ENCODE measurements at places on chromosomes 5 and 9.

DNA sequence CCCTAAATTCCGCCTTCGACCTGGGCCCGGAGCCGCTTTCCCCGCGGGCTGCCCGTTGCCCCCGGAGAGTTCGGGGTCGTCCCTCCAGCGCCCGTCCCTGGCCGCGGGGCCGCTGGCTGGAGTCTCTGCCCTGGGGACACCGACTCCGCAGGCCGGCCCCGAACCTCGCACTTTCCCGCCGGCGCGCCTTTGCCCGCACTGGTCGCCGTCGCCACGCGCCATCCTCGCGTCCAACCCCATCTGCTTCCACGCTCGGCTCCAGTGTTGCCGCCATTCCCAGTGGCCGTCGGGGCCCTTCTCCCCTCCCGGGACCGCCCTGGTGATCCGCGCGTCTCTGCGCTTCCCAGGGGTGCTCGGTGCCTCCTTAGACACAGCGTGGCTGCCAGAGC is 11.0 kb downstream of the LHX3 start:
- no peak for DNase-seq

GRCh38 chr9:104073770-104074133 is 20.4 kb upstream of the SMC2 start:
- DNase-seq, result no peak

- DNase-seq, result no peak
Measured at GRCh38 chr9:132241483-132241839, 79.6 kb downstream of the NTNG2 start.

DNA sequence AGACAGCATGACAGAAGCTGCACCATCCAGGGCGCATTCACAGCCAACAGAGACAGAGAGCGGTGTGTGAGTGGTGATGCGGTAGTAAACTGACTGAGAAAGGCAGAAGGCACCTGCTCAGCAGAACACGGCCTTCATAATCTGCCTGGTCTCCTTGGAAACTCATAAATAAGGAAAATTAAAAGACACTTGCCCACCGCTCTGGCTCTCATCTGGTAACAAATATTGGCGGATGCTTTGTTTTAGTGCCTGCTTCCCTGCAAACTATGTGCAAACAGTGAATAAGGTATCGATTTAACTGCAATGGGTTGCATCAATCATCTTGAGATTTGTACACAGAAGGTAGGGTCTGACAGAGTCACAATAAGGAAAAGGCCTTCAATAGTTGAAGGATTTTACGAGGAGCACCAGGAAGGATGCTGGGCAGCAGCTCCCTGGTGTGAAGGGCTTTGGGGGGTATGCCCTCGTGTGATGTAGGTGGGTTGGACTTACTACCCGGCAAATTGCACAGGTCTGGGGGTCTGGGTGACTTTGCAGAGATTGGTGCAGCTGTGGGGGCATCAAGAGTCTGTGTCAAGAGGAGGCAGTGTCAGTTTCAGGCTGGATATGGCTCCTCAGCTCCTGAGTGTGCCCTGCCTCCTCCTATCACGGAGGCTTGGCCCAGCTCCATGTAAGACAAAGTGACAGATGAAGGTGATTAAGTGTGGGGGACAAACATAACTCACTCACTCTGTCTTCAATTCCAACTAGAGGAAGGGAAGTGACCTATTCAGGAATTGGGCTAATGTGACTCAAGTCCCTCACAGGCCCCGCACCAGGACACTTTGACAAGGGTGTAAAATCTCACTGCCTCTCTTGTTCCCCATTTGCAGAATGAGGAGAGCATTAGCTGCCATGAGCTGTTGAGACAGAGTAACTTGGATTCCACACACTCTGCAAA is 166.7 kb downstream of the ICE1 start:
- DNase-seq, result no peak

DNA sequence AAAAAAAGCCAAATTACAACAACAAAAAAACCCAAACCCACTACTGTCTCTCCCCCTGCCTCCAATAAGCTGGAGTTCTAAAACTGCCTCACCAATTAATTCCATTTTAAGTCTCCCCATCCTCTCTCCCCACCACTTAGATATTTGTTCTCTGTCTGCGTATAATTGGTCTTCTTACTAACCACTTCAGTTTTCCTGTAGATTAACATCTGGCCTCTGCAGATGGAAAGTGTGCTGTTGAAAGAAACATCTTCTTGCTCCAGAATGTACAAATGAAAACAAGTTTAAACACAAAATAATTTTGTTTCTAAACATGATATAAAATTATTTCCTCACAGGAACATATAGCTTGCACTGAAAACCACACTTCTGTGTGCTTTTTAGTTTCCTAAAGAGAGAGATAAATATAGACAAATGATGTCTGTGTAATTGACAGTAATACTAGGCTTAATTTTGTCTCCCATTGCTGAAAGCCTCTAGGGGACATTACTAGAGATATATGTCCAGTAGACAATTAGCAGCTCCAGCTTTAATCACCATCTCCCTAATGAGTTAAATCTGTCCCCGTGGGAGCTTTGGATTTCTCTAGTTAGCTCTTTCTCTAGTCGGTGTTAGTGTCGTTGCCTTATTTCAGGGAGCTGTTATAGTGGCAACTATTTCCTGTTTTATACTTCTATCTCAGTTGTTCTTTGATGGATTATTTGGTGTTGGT is 164.0 kb downstream of the ARHGAP26 start:
- peak; percentile 28 for DNase-seq

- no peak for DNase-seq
Measured at GRCh38 chr5:147290261-147290660, 55.4 kb downstream of the STK32A start.

- no peak for DNase-seq
Measured at GRCh38 chr9:38641985-38642864, 21.8 kb upstream of the ANKRD18A start.

DNA sequence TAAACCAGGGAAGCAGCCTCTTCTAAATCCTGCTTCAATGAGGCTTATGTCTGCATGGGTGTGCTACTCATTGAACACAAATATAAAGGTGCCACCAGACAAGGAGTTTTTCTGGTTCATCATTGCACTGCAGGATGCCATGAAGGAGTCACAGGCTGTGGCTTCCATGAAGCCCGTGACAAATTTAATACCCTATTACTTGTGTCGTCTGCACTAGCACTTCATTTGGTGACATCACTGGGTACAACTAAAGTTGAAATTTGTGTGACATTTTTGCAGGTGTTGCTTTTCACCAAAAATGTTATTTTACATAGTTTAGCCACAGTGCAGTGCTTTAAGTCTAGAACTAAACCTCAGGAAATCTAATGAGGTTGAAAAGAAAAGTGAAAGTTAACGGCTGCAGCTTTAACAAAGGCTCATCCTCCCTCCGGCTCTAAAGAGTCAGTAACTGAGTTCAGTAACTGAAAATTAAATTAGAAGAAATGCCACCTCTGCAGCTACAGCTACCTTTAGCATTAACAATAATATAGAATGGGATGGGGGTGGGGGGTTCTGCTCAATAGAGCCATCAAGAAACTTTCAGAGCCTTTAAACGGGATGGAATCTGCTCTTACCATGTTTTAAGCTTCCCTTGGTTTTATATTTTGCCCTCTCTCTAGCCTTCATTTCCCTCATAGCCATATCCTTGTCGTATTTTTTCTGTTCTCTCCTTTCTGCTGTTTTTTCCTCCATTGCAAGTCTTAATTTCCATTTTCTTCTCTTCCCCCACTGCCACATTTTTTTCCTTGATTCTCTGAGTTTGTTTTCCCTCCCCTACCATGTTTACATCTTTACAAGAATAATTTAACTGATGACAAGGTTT is 233.8 kb upstream of the TMEM161B start:
- peak; percentile 55 for DNase-seq

GRCh38 chr5:178244576-178244975 is 12.0 kb upstream of the PHYKPL start:
- DNase-seq, result no peak

DNA sequence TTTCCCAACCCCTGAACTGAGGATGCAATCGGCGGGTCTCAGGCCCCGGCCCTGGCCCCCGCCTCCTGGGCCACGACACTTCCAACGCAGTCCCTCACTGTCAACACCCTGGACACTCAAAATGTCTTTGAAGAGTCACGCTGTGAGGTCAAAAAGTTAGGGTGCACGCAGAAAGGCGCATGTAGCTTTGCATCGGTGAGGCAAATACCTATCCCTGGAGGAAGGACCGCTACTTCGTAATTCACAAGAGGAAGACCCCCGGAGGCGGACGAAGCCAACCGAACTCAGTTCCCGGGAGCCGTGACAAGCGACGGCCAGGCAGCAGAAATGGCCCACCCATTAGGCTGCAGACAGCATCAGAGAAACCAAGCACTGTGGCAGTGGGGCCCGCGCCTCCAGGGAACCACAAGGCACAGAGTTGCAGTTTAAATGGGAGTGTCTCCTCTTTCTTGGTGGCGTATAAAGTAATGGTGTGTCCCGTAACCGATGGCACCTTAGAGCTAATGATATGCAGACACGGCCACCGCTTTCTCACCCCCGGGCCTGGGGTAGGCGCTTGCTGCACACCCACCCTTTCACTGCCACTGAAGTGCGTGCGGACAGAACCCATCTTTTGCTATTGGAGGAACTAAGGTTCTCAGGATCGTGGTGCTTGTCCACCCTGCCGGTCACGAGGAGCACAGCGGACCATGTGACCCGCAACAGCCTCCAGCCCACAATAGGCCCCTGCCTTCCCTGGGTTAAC is 9.0 kb downstream of the ADAMTS2 start:
- no peak for DNase-seq

GRCh38 chr5:146560205-146560812 is 44.3 kb upstream of the GPR151 start:
- DNase-seq, result no peak

DNA sequence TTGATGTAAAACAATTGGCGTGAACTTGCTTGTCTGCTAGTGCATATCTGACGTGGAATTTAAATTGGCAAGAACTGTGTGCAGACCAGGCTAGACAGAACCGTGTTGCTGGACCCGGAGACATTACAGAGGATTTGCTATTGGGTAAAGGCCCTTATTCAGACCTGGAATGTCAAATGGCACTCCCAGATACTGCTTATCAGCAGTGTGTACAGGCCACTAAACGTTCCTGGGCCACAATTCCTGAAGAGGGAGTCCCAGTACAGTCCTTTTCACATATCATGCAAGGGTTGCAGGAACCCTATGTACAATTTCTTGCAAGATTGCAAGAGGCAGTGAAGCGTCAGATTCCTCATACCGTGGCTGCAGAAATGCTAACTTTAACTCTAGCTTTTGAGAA is 13.5 kb upstream of the MCCC2 start:
- DNase-seq, result no peak

- no peak for DNase-seq
Measured at GRCh38 chr5:143120460-143121134, 282.9 kb downstream of the NR3C1 start.

DNA sequence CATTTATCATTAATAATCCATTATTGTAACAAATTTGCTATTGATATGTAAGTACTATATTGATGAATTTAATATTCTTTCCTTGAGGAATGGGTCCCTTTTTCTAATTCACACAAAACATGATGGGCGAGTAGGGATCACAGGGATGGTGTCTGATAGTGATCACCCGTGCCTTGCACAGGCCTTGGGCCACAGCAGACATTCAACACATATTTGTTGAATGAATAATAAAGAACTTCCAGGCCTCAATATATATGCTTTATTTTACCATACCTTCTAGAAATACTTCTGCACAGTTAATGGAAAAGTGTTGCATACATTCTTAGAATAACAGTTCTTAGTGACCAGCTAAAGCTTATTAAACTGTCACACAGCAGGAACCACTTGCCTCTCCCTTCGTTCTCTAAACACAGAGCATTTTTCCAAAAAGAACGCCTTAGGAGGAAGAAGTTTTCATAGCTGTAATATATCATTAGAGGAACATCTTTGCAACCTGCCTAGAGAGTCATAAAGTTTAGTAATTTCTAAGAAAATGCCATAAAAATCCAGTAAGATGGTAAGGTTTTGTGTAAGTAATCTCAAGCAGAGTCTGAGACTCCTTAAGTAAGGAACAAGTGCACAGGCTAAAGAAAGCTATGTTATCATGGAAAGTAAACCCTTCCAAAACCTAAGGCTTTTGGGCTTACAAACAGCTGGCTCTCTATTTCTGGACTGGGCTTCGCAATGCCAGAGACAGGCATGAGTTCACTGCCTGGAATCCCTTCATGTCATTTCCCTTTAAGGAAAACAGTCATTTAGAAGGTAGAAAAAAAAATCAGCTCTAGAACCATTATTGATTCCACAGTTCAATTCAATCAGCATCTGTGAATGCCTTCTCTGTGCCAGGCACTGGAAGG is 17.7 kb downstream of the TTLL11 start:
- DNase-seq, result no peak

DNA sequence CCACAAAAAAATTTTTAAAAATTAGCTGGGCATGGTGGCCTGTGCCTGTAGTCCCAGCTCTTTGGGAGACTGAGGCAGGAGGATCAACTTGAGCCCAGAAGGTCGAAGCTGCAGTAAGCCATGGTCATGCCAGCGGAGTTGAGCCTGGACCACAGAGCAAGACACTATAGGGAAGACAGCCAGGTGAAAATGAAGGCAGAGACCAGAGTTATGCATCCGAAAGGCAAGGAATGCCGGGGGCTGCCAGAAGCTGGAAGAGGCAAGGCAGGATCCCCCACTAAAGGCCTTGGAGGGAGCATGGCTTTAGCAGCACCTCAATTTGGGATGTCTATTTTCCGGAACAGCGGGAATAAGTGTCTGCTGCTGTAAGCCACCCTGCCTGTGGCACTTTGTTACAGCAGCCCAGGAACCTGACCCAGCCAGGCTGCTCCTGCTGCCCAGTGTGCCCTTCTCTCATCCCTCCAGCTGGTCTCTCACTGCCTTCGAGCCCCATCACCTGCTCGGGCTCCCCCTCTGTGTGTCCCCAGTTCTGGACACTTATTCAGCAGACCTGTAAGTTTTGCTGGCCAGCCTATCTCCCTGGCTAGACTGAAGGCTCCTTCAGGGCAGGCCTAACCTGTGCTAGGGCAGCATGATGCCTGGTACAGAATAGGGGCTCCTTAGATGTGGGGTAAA is 16.8 kb upstream of the JADE2 start:
- DNase-seq, result no peak

DNA sequence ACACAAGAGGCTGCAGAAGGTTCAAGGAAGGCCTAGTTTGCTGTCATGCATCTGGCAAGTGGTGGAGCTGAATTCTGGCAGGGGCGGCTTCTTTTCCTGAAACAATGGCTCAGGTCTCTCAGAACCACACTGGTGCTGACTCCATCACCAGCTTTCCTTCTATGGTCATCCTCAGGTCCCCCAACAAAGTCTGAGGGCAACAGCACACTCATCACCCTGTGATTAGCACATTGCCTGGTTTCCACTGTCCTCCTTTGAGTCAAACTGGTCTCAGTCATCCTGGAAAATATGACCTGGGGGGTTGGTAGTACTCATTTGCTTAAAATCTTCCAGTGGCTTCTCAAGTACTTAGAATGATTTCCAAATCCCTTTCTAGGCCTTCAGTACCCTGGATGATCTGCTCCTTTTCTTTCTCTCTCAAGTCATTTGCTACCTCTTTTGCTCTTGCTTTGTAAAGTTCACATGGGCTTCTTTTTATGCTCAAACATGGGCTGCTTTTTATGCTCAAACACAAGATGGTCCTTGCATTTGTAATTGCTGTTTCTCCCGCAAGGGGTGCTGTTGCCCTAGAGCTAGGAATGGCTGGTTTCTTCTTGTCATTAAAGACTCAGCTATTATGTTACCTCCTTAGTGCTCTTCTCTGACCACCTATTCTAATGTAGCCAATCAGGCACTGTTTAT is 144.9 kb downstream of the ALDH1A1 start:
- peak; percentile 31 for DNase-seq

Measured in Jurkat, Clone E6-1 (cell line).